Left ventricle myocardium superior (tissue), 1 donor: ENCODE measurements at places on chromosomes 11 and 22. TPM values are rescaled to one million over a fixed set of nuclear protein-coding genes. Genes with fewer than 3 reads are reported as not detected.

Gene LMO1
- total RNA-seq = 2.6 TPM

Gene PHLDA2
- total RNA-seq = 0.99 TPM

Gene C11orf86
- not detected for total RNA-seq

Gene C11orf42
- total RNA-seq = not detected

Gene APLNR
- 21.0 TPM for total RNA-seq
